Stimulated activated CD8-positive, alpha-beta memory T cell treated with anti-CD3 and anti-CD28 coated beads, Interleukin-2, amount 100 ng/mL, for 1 hour (primary cell): ENCODE measurements at places on chromosomes 16 and 17.

- DNase-seq, result no peak
Observed at GRCh38 chr16:70700101-70701020, 14.5 kb upstream of the MTSS2 start.

GRCh38 chr16:19410435-19411171 is 7.1 kb upstream of the TMC5 start:
- no peak for DNase-seq

DNA sequence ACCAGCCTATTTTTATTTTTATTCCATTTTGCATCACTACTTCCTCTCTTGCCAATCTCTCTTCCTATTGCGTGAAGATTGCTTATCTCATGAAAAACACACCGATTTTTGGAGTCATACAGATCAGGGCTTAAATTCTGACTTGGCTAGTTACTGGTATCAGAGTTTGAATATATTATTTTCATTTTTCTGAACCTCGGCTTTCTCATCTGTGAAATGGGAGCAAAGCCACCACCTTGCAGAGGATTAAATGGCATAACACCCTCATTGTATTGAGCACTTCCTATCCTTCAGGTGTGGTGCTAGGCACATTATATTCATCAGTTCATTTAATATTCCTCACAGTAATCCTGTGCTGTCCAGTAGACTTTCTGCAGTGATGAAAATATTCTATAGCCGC is 208.8 kb downstream of the HAPSTR1 start:
- DNase-seq, result no peak

GRCh38 chr17:17663160-17664063 is 17.8 kb upstream of the RAI1 start:
- DNase-seq, result peak; percentile 71

- DNase-seq, result no peak
Observed at GRCh38 chr16:29745121-29745852, 503 bp downstream of the C16orf54 start.

DNA sequence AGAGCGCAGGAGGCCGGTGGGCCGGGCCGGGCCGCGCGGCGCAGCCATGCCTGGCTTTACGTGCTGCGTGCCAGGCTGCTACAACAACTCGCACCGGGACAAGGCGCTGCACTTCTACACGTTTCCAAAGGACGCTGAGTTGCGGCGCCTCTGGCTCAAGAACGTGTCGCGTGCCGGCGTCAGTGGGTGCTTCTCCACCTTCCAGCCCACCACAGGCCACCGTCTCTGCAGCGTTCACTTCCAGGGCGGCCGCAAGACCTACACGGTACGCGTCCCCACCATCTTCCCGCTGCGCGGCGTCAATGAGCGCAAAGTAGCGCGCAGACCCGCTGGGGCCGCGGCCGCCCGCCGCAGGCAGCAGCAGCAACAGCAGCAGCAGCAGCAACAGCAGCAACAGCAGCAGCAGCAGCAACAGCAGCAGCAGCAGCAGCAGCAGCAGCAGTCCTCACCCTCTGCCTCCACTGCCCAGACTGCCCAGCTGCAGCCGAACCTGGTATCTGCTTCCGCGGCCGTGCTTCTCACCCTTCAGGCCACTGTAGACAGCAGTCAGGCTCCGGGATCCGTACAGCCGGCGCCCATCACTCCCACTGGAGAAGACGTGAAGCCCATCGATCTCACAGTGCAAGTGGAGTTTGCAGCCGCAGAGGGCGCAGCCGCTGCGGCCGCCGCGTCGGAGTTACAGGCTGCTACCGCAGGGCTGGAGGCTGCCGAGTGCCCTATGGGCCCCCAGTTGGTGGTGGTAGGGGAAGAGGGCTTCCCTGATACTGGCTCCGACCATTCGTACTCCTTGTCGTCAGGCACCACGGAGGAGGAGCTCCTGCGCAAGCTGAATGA is 606 bp downstream of the THAP11 start:
- DNase-seq, result peak; percentile 20

DNA sequence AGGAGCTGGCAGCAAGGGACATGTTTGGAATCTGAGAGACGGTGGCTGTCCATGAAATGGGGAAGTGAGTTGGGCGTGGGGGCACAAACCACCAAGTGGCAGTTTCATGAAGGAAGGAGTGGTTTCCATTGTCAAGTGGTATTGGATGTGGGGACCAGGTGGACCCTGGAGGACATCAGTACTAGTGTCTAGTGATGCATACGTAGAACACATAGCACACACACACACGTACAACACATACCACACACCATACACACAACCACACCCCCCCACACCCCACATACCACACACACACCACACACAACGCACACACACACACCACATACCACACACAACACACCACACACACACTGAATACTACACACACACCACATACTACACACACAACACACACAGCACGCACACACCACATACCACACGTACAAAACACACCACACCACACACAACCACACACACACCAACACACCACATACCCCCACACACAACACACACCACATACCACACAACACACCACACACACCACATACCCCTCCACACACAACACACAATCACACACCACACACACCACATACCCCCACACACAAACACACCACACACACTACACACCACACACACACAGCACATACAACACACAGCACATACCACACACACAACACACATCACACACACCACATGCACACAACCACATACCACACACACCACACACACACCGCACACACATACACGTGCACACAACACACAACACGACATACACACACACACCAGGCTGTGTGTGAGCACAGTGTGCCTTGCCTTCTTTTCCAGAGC is 41.1 kb upstream of the GSE1 start:
- no peak for DNase-seq

DNA sequence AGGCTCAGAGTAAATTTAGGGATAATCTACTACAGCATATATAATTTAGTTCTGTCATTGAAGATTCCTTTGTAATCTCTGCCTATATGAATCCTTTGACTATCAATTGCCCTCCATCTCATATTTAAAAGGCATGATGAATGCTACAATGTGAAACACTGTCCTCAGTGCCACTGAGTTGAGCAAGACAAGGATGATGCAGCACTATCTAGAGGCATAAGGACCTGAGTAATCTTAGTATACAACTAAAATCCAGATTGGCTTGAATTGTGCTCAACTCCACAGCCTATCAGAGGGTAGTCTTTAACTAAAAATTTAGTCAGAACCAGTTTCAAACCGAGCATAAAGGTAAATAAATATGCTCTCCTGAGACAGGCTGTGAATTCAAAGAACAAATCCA is 11.6 kb upstream of the STRADA start:
- DNase-seq, result no peak

DNA sequence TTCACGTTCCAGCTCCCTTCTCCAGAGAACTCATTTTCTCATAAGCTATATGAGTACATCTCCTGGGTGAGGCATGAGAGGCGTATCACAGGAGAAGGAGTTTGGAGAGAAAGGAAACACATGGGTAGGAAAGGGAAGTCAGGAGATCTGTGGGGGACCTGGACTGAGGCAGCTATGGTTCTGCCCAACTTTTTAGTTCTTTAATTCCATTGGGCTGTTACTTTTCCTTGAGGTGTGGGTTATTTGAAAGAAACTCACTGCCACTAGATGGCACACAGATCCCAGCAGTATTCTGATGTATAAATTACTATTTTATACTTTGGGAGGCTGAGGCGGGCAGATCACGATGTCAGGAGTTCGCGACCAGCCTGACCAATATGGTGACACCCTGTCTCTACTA is 63.6 kb downstream of the NUP93 start:
- no peak for DNase-seq

- no peak for DNase-seq
Observed at GRCh38 chr16:79623062-79623461, 22.5 kb upstream of the MAF start.

DNA sequence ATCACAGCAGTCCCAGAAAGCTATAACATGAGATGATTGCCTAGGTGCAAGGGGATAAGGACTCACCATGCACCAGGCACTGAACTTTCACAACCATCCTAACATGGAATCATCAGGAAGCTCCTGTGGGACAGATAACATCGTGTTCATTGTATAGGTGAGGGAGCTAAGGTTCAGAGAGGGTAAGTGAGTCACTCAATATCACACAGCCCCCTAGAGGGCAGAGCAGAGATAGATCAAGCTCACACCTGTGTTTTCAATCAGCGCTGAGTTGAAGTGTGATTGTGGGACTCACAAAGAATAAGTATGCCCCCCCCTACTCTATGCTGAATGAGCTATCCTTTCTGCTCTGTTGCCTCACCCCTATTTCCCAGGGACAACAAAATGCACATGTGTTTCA is 377.7 kb upstream of the ERCC4 start:
- no peak for DNase-seq

GRCh38 chr16:50245417-50246298 is 20.7 kb upstream of the ADCY7 start:
- DNase-seq, result no peak

DNA sequence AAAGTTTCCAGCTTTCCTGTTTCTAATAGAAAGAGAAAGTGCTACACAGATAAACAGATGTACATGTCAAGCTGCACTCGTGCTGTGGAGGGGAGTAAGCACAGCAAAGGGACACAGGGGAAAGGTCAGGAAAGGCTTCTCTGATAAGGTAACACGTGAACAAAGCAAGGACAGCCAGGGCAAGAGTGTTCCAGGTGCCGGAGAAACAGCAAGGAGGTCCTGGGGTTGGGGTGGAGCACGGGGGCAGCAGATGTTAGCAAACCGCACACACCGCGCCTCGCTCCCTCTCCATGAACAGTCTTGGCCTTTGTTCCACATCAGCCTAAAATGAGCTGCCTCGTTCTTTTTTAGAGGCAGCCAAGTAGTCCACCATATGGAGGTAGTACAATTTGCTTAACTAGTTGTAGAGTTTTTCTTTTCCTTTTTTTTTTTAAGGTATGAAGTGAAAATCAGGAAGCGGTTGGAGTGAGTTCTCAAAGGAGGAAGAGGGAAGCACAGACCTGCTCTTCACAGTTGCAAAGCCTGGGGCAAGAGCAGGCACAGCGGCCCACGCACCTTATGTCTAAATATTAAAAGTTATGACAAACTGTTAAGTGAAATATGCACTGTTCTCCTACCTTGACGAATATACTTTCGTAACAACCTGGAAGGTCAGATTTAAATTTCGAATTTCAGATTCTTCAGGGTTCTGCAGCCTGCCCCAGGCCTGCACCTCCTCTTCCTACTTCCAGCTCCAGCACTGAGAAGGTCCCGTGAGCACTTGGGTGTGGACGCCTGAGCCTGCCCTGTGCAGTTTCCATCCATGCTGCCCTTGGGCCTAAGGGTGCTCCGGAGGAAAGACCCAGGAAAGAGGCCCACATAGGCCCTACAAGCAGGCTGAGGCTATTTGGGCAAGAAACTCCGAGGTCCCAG is 41.5 kb upstream of the RPH3AL start:
- no peak for DNase-seq

- DNase-seq, result no peak
Observed at GRCh38 chr16:31477220-31478216, 5.4 kb upstream of the SLC5A2 start.

- DNase-seq, result no peak
Observed at GRCh38 chr17:8056976-8057625, 18.2 kb downstream of the ALOX15B start.

GRCh38 chr16:2953706-2954627 is 10.1 kb upstream of the KREMEN2 start:
- DNase-seq, result no peak

GRCh38 chr16:89506791-89507191 is 1.4 kb upstream of the SPG7 start:
- DNase-seq, result no peak

DNA sequence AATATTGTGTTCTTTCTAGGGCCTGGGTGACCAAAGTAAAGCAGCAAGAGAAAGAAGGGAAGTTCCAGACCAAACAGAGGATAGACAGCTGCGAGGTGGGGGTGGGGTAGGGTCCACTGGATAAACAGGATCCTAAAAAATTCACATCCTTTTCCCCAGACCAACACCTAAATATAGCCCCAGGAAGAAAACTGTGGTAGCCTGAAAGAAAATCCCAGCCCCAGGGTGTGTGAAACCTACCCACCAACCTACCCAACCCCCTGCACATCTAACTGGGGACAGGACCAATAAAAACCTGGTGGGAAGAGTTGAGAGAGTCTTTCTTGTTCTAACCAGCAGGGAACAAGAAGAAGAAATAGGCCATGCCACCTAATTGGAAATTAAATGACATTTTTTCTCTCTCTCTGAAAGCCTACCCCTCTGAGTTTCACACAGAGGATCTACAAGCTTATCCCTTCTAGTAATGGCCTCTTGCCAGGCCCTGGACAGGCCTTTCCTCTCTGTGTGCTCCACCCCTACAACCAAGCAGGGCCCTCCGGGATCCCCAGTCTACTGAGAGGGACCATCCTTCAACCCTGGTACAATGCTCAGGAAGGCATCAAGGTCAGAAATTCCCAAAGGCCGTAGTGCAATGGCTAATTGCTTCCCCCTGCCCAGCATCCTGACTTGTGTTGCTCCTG is 12.0 kb downstream of the MYO18A start:
- no peak for DNase-seq

- DNase-seq, result no peak
Observed at GRCh38 chr17:2436316-2436905, 35.6 kb upstream of the MNT start.
